ENCODE measurements at places on chromosomes 2 and 18. TPM values are rescaled to one million over a fixed set of nuclear protein-coding genes. Genes with fewer than 3 reads are reported as not detected.

GRCh38 chr2:135637456-135638087 lies 104.1 kb upstream of the UBXN4 start:
- no peak overlapping the region for H3K4me3 ChIP-seq
- DNase-seq: no peak
- no peaks in the 10 kb centered on the region for H3K27me3 ChIP-seq
- H3K36me3 ChIP-seq: no peaks in the 10 kb centered on the region
- no peaks in the 10 kb centered on the region for H3K4me1 ChIP-seq
- H3K27ac ChIP-seq: no peak overlapping the region

DNA sequence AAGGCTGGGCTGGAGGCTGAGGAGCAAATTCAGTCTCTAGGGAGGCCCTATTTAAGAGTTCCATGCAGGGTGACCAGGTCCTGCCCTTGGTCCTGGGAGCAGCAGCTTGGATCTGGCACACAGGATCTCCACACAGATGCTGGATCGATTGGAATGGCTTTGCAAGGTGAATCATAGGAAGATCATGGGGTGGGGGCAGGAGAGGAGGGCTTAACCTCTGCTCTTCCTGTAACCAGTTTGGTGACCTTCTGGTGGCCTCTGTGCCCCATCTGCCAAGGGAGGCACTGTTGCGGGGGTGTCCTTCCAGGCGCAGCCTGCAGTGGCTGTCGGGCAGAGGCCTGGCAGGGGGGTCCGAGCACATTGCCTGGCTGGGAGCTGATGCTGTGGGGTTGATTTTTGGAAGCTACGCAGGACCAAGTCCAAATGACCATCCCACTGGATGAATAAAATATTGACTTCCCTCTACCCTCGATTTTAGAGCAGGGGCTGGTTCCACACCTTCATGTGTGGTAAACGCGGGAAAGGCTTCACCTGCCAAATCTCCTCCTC lies 79.7 kb downstream of the EDAR start:
- peak; percentile 11 for DNase-seq
- H3K27me3 ChIP-seq: no peaks in the 10 kb centered on the region
- no peaks in the 10 kb centered on the region for H3K36me3 ChIP-seq
- no peak overlapping the region for H3K27ac ChIP-seq
- H3K4me1 ChIP-seq: no peaks in the 10 kb centered on the region

- H3K27ac ChIP-seq: peak overlapping the region; percentile 94
- peak; percentile 88 for DNase-seq
- no peaks in the 10 kb centered on the region for H3K27me3 ChIP-seq
- H3K4me3 ChIP-seq: no peak overlapping the region
- H3K4me1 ChIP-seq: peaks cover 80% of the 10 kb centered on the region
These were observed 26.6 kb downstream of the BIN1 start for GRCh38 chr2:127080226-127080937.

The TXNDC2 gene
- total RNA-seq: 0.25 TPM

GRCh38 chr18:32621034-32621433 lies 150.4 kb upstream of the GAREM1 start:
- H3K36me3 ChIP-seq: no peaks in the 10 kb centered on the region
- no peaks in the 10 kb centered on the region for H3K4me1 ChIP-seq
- no peak for DNase-seq
- H3K27me3 ChIP-seq: no peaks in the 10 kb centered on the region
- no peak overlapping the region for H3K27ac ChIP-seq
- H3K4me3 ChIP-seq: no peak overlapping the region

- no peaks in the 10 kb centered on the region for H3K36me3 ChIP-seq
- peaks cover 11% of the 10 kb centered on the region for H3K4me1 ChIP-seq
- no peak overlapping the region for H3K4me3 ChIP-seq
- no peak overlapping the region for H3K27ac ChIP-seq
These were observed 35.6 kb downstream of the EHBP1 start for GRCh38 chr2:62741127-62741526.

The PAX8 gene
- 16.0 TPM for total RNA-seq

The NR4A2 gene
- 21.5 TPM for total RNA-seq

The CRYGC gene
- not detected for total RNA-seq
